ENCODE measurements at places on chromosomes 2 and 18.

- DNase-seq, result no peak
Observed at GRCh38 chr2:98085649-98086048, 1.3 kb upstream of the VWA3B start.

GRCh38 chr2:47249157-47249900 lies 94.2 kb upstream of the STPG4 start:
- no peak for DNase-seq

DNA sequence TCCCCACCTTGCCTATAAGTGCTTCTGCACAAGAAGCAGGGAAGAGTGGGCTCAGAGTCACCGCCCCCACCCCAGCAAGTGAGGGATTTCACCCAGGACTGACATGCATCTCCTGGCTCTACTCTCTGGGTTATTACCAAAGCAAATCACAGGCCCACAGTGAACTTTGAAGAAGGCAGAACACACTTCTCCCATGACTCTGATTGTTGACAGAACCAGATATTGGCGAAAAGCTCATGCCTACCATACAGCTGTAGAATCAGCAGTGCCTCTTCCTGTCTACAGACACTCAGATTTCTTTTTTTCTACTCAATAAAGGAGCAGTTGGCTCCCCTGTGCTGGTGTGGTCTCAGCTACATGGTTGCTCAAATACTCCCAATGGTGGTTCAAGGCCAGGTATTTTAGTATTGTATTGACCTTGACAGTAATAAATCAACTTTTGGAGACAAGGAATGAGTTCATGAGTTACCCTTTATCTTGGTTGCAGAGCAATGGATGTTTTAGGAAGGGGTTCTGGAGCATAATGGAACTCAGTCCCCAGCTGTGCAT lies 512.9 kb upstream of the ID2 start:
- DNase-seq, result no peak

- peak; percentile 41 for DNase-seq
Observed at GRCh38 chr2:74079522-74080341, 68.0 kb downstream of the BOLA3 start.

DNA sequence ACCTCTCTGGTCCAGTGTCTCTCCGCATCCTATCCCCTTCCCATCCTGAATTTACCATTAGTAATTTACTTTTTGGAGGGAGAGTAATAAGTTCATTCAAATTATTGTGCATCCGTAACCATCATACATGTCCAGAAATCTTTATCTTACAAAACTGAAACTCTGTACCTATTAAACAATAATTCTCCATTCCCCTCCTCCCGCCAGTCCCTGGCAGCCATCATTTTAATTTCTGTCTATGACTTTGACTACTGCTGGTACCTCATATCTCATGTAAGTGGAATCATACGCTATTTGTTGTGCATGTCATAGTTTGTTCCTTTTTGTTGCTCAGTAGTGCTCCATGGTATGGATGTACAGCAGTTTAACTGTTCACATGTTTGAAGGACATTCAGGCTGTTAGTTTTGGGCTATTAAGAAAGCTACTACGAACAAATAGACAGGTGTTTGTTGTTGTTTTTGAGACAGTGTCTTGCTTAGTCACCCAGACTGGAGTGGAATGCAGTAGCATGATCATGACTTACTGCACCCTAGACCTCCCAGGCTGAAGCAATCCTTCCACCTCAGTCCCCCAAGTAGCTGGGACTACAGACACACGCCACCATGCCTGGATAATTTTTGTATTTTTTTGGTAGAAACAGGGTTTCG lies 2.0 kb downstream of the LIMS1 start:
- DNase-seq, result peak; percentile 15

- DNase-seq, result no peak
Observed at GRCh38 chr18:6943143-6943542, 174.5 kb downstream of the LAMA1 start.

GRCh38 chr2:109285244-109285651 lies 156.2 kb downstream of the SH3RF3 start:
- no peak for DNase-seq

- no peak for DNase-seq
Observed at GRCh38 chr2:201366146-201366545, 9.0 kb upstream of the FLACC1 start.

- DNase-seq, result no peak
Observed at GRCh38 chr2:37553411-37554154, 117.9 kb downstream of the CDC42EP3 start.

DNA sequence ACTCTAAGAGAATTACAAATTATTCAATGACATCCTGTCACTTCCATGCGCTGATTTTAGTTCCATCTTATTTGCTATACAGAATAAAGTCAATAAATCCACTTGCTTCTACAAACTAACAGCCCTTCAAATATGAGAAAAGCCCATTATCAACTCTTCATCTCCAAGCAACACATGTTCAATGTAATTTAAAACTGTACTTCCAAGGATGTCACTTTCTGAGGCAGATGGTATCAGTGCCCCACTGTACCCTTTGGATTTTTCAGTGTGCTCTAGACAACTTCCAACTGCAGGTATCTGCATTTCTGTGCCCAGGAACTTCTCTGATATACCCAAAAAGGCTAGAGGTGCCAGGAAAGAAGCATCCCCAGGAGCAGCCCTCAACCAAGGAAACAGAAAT lies 87.6 kb downstream of the SMAD2 start:
- DNase-seq, result no peak

DNA sequence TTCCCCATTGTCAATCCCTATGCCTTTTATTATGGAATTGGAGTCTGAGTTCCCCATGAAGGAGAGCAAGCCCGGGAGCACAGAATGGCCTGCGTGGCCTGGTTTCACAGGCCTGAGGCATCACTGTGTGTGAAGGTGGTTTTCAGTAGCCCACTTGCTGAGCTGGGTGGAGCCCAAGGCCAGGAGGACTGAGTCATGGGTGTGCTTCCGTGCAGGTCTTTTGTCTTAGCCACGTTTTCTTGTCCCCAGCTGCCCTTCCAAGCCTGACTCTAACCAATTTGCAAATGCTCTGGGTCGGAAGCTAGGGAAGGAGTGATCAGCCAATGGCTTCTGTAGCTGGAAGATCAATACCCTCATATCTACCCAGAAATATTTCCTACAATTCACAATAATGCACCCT lies 119.2 kb downstream of the MAPK4 start:
- no peak for DNase-seq

- DNase-seq, result no peak
Observed at GRCh38 chr2:64742678-64743077, 89.0 kb upstream of the SERTAD2 start.

Measured in hematopoietic multipotent progenitor cell treated with erythropoietin and hydrocortisone succinate and interleukin-3 and kit ligand, for 17 days (in vitro differentiated cells).